HFF-Myc (cell line): ENCODE measurements at places on chromosomes 3 and 15.
A peak's percentile ranks its signal among the peaks of the same experiment; 100 is the strongest.

GRCh38 chr15:80480909-80481308 is 76.7 kb downstream of the ARNT2 start:
- no peak for DNase-seq

- no peak for DNase-seq
Observed at GRCh38 chr15:101242999-101243336, 8.9 kb downstream of the CHSY1 start.

GRCh38 chr3:13796701-13797460 is 83.0 kb downstream of the WNT7A start:
- no peak for DNase-seq

- no peak for DNase-seq
Observed at GRCh38 chr15:85786781-85787114, 8.0 kb downstream of the KLHL25 start.

GRCh38 chr15:92631721-92632120 is 23.9 kb downstream of the FAM174B start:
- DNase-seq: no peak

DNA sequence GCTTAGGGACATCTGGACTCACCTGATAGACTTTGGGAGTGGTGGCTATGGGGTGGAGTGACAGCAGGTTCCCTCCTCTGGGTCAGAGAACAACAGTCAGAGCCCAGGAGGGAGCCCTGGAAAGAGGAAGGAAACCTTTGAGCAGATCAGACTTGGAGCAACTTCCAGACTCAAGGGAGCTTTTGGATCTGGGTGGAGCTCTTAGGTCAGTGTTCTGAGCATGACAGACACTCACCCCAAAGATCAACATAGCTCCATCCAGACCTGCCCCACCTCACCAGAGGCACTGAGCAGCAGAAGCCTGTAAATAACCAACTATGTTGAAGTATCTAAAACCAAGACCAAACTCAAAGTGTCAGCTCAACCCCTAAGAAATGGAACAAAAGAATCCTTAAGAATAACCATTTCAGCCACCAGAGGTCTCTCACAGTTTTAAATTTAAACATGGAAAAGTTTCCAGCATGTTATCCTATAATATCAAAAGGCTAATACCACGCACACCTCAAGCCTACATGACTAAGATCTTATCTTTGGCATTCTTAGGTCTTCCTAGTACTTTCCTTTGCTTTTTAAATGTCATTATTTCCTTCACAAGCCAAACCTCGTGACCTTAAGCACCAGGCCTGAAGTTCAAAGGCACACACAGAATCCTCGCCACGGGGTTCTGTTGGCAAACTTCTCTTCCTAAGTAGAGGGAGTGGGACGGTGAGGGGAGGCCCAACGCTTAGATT is 56.4 kb downstream of the UMPS start:
- DNase-seq: no peak

DNA sequence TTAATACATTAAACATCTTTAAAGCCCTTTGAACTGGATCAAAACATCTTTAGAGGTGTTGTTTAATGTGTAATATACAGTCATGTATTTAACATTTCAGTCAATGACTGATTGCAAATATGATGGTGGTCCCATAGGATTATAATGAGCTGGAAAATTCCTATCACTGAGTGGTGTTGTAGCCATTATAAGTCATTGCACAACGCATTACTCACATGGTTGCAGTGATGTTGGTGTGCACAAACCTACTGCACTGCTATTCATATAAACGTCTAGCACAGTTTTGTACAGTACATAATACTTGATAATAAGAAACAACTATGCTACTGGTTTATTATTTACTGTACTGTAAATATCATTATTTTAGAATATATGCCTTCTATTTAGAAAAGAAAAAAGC is 75.6 kb downstream of the DTWD1 start:
- DNase-seq: no peak

DNA sequence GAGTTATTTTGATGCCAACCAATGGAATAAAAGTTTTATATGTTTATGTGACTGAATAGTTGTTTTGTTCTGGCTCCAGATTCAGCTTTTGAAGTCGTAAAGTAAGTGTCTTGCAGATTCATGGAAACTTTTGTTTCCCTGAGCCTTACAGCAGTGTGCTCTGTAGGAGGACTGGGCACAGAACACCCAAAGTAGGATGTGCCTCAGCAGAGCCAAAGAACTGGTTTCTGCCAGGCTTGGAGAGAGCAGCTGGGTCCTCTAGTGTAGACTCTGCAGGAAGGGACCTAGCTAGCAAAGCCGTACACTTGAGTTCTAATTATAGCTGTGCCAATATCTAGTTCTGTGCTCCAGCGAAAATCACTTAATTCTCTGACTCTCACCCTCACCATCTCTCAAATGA is 261.2 kb upstream of the DNAJC19 start:
- DNase-seq: no peak

GRCh38 chr3:26422415-26422814 is 200.2 kb upstream of the LRRC3B start:
- DNase-seq: no peak

GRCh38 chr15:39778021-39778420 is 4.6 kb downstream of the FSIP1 start:
- DNase-seq: no peak

- peak; percentile 36 for DNase-seq
Observed at GRCh38 chr3:185537369-185537970, 14.9 kb downstream of the LIPH start.

DNA sequence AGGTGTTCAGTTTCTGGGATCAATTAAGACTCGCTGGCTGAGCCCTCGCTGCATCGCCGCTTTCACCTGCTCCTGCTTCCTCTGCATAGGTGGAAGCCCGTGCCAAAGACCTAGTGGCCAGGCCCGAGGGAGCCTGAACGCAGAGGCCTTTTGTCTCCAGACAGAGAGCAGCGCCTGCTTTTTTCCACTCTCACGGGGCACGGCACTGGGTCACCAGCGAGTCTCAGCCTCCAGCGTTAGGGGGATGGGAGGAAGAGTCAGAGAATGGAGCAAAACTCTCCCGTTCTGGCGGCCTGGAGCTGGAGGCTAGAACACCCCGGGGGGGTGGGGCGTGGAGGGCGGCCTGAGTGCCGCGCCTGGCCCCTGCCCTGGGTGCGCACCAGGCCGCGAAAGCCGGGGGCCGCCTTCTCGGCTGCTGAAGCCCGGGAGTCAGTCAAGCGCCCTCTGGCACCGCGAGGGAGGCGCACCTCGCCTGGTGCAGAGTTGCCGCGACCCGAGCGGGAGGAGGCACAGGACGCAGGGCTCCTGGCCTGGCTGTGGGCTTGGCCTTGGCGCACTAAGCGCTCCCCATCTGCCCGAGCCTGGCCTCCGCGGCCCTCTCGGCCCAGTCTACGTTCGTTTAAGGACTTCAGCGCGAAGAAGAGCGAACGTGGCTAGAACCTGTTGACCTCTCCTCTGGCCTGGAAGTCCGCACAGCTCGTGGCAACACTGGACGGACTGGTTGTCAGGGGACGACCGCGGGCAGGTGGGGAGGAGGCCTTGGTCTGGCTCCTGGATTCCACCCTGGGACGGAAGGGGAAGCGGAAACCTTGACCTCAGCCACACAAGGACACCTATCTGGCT is 21.5 kb downstream of the NR2F2 start:
- no peak for DNase-seq

GRCh38 chr15:61521953-61522352 is 292.9 kb upstream of the RORA start:
- DNase-seq: no peak

- DNase-seq: no peak
Observed at GRCh38 chr3:32009101-32009500, 27.6 kb downstream of the ZNF860 start.

- DNase-seq: no peak
Observed at GRCh38 chr3:52349611-52350395, 33.7 kb downstream of the DNAH1 start.

DNA sequence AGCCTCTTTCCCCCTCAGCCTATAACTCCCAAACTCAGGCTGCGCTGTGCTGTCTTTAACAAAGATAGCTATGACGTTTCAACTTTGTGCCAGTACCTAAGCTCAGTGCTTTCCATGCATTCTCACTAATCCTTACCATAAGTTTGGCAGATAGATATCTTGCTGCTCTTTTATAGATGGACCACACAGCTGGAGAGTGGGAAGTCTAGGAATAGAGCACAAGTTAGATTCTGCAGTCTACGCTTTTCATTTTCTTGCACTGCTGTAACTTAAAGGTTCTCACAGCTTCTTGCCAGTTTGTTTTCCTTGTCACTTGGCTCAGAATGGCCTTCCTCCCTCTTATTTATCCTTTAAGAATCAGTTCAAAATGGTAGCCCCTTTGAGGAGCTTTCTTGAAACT is 468.8 kb downstream of the CNTN4 start:
- DNase-seq: no peak

DNA sequence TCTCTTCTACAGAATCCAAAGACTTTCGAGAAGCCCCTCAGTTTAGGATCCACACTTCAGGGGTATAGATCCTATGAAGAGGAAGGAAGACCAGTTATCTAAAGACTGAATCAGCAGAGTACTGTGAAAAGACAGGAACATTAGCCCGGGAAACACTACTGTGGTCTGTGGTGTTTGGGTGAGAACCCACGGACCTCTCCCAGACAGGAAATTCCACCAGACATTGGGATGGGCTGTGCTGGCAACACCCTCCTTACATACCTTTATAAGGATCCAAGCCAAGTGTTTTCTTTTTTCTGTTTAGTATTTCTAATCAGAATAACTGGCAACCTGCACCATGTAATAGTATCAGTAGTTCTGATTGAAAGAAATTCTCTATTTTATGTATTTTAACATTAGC is 14.1 kb downstream of the TMEM207 start:
- no peak for DNase-seq
